ENCODE measurements at places on chromosomes 6 and 20.

DNA sequence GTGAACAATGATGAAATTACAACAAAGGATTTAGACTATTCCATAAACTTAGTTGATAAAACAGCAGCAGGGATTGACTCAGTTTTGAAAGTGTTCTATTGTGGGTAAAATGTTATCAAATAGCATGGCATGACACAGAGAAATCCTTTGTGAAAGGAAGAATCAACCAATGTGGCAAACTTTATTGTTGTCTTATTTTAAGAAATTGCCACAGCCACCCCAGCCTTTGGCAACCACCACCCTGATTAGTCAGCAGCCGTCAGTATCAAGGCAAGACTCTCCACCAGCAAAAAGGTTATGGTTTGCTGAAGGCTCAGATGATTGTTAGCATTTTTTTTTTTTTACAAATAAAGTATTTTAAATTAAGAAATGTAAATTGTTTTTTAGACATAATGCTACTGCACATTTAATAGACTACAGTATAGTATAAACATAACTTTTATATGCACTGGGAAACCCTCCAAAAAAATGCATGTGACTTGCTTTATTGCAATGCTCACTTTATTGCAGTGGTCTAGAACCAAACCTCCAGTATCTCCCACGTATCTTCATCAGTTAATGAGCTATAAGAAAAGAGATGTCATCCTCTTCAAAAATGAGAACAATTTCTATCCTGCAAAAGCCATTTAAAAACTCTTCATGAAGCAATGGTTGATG, 162.7 kb downstream of the SOBP start:
- DNase-seq = no peak

- DNase-seq = no peak
Measured at GRCh38 chr6:163841326-163841725, 426.8 kb downstream of the QKI start.

DNA sequence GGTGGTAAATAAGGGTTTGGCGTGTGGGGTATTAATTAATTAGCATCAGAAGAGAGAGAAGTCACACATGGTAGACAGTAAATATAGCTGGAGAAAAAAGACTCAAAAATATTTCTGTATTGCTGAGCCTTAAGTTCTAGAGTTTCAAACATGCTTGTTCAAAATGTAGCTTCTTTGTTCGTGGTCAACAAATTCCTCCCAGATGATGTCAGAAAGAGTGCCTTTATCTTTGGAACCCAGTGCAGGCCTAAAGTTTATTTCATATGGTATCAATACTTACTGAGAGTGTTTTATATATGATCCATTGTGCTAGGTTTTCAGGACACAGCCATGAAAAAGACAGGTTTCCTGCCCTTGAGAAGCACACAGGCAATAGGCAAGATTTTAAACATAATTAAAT, 18.3 kb downstream of the MARCKS start:
- no peak for DNase-seq

- DNase-seq = no peak
Measured at GRCh38 chr6:169954977-169955376, 203.6 kb downstream of the ERMARD start.

DNA sequence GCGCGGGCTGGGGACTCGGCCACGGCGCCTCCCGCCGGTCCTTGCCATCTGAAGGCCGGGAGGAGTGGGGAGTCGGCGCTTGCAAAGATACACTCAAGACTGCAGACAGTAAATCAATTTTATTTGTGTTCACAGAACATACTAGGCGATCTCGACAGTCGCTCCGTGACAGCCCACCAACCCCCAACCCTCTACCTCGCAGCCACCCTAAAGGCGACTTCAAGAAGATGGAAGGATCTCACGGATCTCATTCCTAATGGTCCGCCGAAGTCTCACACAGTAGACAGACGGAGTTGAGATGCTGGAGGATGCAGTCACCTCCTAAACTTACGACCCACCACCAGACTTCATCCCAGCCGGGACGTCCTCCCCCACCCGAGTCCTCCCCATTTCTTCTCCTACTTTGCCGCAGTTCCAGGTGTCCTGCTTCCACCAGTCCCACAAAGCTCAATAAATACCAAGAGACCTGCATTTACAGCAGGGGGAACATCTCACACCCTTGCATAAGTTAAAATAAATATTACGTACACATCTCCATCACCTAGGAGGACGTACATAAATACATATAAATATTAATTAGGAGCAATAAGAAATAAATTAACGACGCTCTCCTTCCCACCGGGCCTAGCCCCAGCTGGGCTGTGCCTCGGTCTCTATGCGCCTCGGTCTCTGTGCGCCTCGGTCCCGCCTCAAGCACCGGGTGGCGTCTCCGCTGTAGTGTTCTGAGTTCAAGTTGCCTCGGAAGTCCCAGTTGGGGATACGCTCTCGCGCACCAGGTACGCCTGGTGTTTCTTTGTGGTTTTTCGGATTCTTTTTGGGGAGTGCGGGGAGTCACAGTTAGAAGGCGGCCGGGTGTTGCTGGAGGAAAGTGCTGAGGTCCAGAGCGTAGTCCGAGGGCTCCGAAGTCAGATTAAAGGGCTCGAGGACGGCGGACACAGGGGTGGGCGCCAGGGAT, 889 bp upstream of the FLOT1 start:
- DNase-seq = peak; percentile 52

- DNase-seq = no peak
Measured at GRCh38 chr6:16746812-16747211, 14.4 kb downstream of the ATXN1 start.

GRCh38 chr20:48678421-48678820, 149.4 kb downstream of the PREX1 start:
- no peak for DNase-seq

Measured in eye (tissue), 1 donor.